ENCODE measurements at places on chromosomes 12 and 14.

GRCh38 chr12:2783936-2784600 lies 10.7 kb upstream of the FKBP4 start:
- peak; percentile 66 for DNase-seq

GRCh38 chr14:43165651-43166050 lies 1341.4 kb downstream of the FSCB start:
- no peak for DNase-seq

DNA sequence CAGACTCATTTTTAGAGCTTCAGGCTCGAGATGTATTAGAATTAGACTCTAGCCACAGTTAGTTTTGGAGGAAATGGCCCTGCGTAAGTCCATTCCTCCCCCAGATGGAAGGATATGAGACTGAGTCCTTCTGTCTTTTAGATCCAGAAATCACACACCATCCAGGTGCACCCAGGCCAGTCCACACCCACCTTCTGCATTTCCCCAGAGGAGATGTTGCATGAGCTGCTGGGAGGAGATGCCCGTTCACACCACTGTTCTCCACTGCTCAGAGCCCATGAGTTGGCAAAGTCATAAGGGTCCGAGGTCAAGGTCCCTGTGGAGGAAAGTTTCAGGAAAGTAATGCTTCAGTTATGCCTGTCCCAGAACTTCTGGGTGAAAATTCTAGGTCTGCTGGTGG lies 29.2 kb downstream of the VWF start:
- DNase-seq: no peak

GRCh38 chr14:99676657-99677056 lies 7.4 kb upstream of the CYP46A1 start:
- no peak for DNase-seq

- no peak for DNase-seq
Measured at GRCh38 chr12:80118565-80119324, 19.4 kb downstream of the OTOGL start.

DNA sequence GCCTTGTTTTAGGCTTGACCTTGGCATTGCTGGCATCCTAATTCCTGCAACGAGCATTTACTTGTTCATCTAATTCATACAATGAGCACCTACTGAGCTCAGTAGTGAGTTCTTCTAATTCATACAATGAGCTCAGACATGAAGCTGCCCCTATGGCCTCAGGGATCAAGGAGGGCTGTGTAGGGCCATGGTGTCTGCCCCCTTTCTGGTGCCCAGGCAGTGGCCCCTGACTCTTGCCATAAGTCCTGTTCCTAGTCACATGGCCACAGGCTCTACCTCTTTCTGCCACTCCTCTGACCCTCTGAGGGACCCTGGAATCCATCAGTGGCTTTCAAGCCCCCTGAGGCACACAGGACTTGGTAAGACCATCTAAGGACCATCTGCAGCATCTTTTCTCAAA lies 148.8 kb downstream of the ZFP36L1 start:
- DNase-seq: no peak

DNA sequence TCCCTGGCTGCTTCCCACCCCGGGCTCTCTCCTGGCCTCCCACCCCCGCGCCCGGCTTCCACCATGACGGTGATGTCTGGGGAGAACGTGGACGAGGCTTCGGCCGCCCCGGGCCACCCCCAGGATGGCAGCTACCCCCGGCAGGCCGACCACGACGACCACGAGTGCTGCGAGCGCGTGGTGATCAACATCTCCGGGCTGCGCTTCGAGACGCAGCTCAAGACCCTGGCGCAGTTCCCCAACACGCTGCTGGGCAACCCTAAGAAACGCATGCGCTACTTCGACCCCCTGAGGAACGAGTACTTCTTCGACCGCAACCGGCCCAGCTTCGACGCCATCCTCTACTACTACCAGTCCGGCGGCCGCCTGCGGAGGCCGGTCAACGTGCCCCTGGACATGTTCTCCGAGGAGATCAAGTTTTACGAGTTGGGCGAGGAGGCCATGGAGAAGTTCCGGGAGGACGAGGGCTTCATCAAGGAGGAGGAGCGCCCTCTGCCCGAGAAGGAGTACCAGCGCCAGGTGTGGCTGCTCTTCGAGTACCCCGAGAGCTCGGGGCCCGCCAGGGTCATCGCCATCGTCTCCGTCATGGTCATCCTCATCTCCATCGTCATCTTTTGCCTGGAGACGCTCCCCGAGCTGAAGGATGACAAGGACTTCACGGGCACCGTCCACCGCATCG lies 1.8 kb downstream of the KCNA1 start:
- DNase-seq: no peak

Data from GM13977 (cell line).